Neural crest cell (in vitro differentiated cells): ENCODE measurements at places on chromosomes 7 and 10. TPM values are rescaled to one million over a fixed set of nuclear protein-coding genes. Genes with fewer than 3 reads are reported as not detected.

DNA sequence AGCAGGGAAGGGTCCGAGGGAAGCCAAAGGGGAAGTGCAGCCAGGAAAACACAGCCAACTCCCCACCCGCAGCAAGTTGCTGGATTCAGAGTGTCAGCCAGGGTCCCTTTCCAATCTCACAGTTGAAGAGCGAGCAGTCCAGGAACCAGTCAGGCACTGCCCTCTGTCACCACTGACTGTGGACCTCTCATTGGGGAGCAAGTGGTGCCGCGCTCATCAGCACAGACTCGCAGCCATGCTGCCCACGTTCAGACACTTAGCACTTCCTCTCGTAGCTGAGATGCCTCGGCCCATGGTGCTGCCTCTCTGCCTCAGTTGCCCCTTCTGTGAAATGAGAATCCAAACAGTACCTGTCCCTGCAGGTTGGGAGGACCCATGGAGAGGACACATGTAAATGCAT lies 123.6 kb upstream of the CHST15 start:
- DNase-seq: no peak

GRCh38 chr10:97903128-97904017 lies 53.7 kb downstream of the GOLGA7B start:
- no peak for DNase-seq

DNA sequence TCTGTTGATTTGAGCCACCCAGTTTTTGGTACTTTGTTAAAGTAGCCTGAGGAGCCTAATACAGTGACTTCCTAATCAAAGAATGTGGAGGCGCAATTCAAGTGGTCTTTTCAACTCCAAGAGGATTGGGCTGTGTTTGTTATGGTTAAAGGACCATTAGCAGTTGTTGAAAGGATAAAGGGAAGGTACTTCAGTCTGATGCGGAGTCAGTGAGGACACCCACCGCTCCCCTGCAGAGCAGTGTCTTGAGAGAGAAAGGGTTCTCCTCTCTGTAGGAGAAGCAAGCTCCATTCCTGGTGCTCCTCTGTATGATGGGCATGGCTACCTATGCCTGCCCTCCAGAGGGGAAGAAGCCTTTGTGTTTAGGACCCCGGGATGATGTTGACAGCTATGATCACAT lies 590.6 kb upstream of the C7orf33 start:
- no peak for DNase-seq

GRCh38 chr7:137977173-137977572 lies 24.7 kb downstream of the CREB3L2 start:
- DNase-seq: no peak

- no peak for DNase-seq
These were observed 3.9 kb downstream of the BRI3 start for GRCh38 chr7:98285157-98286092.

- no peak for DNase-seq
These were observed 3.6 kb downstream of the MICU1 start for GRCh38 chr10:72622271-72622670.

GRCh38 chr10:93220296-93221170 lies 146.8 kb downstream of the CYP26A1 start:
- DNase-seq: no peak

- DNase-seq: peak; percentile 16
These were observed 134.6 kb upstream of the MGMT start for GRCh38 chr10:129332476-129332875.

DNA sequence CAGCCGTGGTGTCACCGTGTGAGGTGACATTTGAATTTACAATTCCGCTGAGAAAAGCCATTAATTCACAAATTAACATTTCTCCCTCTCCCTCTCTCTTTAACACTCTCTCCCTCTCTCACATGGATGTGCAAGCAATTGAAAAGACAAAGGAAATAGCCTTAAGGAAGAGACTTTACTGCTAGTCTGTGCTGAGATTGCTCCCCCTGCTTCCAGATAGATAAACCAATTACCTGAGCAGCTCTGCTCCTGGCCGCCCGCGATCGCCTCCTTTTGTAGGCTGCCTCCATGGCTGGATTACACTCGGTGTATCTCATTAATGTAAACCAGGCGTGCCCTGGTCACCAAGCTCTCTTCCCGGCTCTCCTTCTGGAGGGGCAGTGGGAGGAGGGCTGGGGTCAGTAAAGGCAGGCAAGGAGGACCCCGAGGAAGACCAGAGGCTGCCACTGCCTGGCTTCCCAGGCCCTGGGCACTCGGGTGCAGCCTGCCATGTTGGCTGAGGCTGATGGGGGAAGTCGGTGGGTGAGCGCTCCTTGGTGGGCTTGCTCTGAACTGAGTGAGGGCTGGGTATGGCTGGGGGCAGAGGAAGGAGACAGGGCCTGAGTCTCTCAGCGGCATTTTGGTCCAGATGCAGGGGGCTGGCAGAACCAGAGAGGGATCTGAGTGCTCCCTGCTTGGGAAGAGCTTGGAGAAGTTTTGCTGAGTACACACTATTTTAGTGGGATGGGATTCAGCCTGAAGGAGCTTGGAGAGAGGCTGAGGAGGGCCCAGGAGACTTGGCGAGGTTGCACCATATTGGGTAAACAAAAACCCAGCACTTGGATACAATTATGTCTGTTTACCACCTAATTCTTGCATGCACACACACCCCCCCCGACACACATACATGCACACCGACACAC lies 42.9 kb downstream of the PAX2 start:
- no peak for DNase-seq

DNA sequence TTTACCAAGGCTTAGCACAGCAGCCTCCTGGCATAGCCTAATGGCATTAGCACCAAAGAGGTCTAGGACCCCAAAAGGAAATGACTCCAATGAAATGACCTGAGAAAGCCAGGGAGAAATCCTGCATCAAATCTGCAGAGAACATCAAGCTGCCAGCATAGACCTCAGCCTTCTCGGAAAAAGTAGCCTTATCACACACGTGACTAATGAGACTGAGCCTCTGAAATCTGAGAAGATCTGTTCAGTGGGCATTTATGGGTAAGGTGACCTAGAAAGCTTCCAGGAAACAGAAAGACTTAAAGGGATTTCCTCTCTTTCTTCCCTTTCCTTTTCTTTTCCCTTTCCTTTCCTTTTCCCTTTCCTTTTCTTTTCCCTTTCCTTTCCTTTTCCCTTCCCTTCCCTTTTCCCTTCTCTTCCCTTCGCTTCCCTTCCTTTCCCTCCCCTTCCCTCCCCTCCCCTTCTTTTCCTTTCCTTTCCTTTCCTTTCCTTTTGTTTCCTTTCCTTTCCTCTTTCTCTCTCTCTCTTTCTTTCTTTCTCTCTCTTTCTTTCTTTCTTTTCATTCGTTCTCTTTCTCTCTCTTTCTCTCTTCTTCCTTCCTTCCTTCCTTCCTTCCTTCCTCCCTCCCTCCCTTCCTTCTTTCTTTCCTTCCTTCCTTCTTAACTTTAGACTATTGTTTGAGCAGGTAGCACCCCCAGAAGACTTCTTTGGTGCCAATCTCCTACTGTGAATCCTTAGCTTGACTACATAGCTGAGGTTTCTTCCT lies 23.1 kb upstream of the PTTG1IP2 start:
- no peak for DNase-seq

DNA sequence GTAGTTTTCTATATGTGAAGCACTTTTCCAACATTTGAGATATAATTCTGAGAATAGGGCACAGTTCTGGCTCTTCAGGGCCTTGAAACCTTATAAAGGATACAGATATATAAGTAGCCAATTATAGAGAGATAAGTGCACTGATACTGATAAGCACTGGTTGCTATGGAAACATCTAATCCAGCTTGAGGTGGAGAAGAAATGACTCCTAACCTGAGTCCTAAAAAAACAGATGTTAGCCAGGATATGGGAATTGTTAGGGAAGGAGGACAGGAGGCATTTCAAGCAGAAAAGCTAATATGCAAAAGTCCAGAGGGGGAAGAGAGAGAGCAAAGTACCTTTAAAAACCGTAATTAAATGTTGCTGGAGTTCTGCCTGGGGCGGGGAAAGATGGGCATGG lies 30.8 kb downstream of the STRIP2 start:
- DNase-seq: no peak

- DNase-seq: no peak
These were observed 536.2 kb downstream of the TCERG1L start for GRCh38 chr10:130775311-130775710.

- peak; percentile 16 for DNase-seq
These were observed 98.4 kb downstream of the PIP4K2A start for GRCh38 chr10:22615819-22616499.

DNA sequence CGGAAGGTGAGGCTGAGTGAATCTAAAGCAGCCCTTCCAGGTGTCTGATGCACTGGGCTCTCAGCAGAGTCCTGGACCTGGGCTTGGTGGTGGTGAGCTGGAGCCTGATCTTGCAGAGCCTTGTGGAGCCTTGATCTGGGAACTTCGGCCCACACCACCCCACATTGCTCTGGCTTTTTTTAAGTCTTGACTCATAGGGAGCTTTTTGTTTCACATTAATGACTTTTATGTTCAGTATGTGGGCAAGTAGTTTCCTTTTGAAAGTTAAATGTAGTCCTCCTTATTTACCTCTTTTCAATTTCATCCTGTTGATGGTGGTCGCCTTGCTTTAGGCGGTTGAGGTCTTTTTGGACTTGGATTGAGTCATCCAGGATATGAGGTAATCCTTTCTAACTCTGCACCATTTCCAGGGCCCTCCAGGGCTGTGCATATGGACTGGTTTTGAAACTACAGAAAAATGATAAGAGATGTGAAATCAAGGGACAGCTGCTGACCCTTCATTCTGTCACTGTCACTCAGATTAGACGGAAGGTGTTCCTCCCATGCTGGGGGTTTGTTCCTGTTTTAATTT lies 2.9 kb upstream of the NRAP start:
- DNase-seq: no peak

DNA sequence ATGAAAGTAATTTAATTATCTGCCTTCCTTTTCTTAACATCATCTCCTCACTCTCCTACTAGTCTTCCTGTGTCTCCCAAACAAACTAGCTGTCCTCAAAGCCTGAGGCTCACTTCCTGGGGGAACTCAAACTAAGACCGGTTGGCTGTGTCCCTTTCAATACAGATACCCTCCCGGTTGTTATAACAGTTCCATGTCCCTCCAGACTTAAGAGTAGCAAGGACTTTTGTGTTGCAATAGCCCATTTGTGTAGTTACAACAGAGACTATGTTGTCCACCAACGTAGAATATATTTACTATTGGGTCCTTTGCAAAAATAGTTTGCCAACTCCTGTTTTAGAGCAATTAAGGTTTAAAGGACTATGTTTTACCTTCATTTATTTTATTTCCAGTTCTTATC lies 8.6 kb upstream of the TARP start:
- no peak for DNase-seq

- DNase-seq: no peak
These were observed 52.1 kb downstream of the HDAC9 start for GRCh38 chr7:18547509-18548187.

- peak; percentile 48 for DNase-seq
These were observed 57.6 kb upstream of the ANTXRL start for GRCh38 chr10:46229144-46229563.

DNA sequence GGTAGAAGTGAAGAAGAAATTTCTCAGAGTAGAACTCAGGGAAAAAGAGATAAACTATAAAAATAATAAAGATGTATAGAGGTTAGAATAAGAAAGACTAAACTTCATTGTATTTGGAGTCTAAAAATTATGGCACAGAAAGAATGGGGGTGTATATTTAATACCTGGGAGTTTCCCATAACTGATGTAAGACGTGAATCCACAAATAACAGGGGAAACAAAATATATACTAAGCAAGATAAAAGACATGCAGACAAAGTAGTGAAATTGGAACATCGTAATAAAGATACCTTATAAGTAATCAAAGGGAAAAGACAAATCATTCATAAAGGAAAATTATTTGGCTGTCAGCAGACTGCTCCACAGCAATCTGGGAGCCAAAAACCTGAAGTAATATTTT lies 62.8 kb downstream of the HECTD2 start:
- DNase-seq: no peak

DNA sequence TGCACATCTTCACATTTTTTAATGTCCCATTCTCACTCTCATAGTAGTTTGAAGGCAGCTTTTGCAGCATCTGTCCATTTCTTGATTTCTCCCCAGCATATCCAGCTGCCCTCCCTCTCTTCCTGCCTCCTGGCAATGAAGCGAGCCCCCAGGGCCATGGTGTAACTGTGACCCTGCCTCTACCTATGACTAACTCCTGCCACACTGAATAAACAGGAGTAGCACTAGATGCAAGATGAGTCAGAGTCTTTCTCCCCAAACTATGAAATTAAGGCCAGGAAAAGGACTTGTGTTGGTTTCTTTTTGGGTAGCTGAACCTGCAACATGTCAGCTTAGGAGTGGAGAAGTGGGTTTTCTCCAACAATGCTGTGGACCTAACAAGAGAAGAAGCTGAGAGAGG lies 329.0 kb downstream of the RNLS start:
- DNase-seq: no peak

GRCh38 chr10:72889391-72889831 lies 4.1 kb upstream of the OIT3 start:
- no peak for DNase-seq

GRCh38 chr10:84190621-84191020 lies 3.7 kb upstream of the CDHR1 start:
- DNase-seq: no peak

- DNase-seq: no peak
These were observed 29.2 kb upstream of the MKX start for GRCh38 chr10:27774831-27775230.

- DNase-seq: no peak
These were observed 363.7 kb upstream of the PODXL start for GRCh38 chr7:131919920-131920709.

DNA sequence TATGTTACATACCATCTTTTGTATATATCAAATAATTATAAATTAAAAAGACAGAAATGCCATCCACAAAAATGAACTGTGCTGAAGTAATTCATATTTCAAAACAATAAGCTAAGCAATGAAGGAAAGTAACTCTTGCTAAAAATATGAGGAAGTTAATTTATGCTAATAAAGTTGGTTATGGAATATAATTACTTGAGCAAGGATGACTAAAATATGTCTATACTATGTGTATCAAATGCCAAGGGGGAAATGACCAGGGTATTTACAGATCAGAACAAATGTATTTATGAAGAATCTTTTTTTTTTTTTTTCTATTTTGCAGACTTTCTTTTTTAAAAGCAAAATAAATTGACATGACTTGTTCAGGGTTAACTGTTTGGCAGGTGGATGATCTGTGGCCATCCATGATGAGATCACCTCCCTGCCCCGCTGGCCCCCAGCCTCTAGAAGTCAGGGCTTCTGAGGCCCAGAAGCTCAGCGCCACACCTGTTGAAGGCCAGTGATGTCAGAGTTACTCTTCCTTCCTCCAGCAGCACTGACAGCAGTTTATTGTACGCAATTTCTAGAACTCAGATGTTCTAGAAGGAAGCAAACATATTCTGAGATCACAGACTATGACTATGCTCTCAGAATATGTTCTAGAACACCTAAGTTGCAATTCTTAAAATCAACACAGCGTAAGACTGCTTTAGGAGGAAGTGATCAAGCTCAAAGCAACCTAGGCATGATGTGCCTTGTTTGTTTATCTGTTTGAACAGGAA lies 196.1 kb upstream of the KLF14 start:
- no peak for DNase-seq

- peak; percentile 93 for DNase-seq
These were observed 24.8 kb upstream of the SLIT1 start for GRCh38 chr10:97210543-97210960.

Gene FGFBP3
- 413 and 420 TPM in 2 replicates for total RNA-seq

Gene SLC18A2
- 0.05 and 0.07 TPM in 2 replicates for total RNA-seq

Gene CHRM2
- total RNA-seq: 0.14 TPM in 2 replicates

Gene KEL
- total RNA-seq: 1.4 and 1.7 TPM in 2 replicates

Gene NOLC1
- 111 and 116 TPM in 2 replicates for total RNA-seq

Gene PTPN20
- not detected in 2 replicates for total RNA-seq

Gene BLNK
- not detected in 2 replicates for total RNA-seq

Gene ADAM12
- 81.4 and 82.4 TPM in 2 replicates for total RNA-seq

Gene CYP2E1
- total RNA-seq: 0.48 and 0.49 TPM in 2 replicates

Gene AKR1E2
- total RNA-seq: 3.9 and 5.1 TPM in 2 replicates

Gene PCGF5
- 10.2 and 11.2 TPM in 2 replicates for total RNA-seq

Gene HDAC9
- total RNA-seq: 28.3 and 32.3 TPM in 2 replicates

Gene FAM131B
- total RNA-seq: 15.0 and 15.5 TPM in 2 replicates

Gene ANKRD2
- total RNA-seq: not detected in 2 replicates
